ENCODE measurements at places on chromosomes 1 and 21.

GRCh38 chr1:77571642-77572041, 110.8 kb downstream of the ZZZ3 start:
- DNase-seq: no peak

DNA sequence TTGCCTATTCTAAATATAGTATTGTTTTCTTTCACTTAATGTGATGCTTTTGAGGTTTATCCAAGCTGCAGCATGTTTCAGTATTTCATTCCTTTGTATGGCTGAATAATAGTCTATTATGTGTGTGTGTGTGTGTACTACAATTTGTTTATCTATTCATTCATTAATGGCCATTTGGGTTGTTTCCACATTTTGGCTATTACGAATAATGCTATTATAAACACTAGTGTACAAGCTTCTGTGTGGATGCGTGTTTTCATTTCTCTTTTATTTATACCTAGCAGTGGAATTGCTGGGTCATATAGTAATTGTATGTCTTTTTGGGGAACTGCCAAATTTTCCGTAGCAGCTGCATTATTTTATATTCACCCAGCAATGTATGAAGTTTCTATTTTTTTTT, 15.0 kb upstream of the THEM5 start:
- no peak for DNase-seq

DNA sequence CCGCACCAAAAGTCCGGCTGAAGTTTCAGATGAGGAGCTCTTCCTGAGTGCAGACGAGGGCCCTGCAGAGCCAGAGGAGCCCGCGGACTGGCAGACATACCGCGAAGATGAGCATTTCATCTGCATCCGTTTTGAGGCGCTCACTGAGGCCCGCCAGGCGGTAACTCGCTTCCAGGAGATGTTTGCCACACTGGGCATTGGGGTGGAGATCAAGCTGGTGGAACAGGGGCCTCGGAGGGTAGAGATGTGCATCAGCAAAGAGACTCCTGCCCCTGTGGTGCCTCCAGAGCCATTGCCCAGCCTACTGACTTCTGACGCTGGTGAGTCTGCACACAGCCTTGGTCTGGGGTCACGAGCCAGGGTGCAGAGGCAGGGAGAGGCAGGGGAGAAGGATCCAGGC, 84.7 kb downstream of the TRIM11 start:
- DNase-seq: no peak

GRCh38 chr1:110292031-110292741, 47.0 kb upstream of the RBM15 start:
- DNase-seq: no peak

DNA sequence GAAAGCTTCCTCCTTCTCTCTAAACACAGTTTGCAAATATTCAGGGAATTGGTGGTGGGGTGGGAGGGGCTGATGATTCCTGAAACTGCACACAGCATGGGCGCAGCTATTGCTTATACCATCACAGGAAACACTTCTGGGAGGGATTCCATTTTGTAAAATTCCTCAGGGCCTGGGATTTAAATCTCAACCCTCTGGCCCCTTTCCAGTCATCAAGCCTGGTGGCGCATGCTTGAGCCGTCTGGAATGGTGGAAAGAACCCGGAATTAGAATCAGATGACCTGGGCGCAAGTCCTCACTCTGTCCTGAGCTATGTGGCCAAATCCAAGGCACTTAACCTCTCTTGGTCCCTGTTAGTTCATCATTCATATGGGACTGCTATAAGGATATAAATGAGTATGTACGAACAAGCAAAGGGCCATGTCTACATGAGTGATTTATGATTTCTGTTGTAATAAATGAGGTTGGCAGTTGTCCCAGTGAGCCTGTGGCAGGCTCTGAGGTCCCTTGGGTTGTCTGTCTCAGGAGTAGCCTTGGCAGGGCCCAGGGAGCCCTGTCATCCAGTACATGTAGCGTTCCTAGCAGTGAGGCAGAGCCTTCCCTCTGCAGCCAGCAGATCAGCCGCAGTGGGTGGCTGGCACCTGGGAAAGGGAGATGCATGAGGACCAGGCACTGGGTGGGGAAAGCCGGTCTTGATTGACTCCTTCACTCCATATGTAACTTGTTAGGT, 72.0 kb downstream of the MAN1C1 start:
- no peak for DNase-seq

DNA sequence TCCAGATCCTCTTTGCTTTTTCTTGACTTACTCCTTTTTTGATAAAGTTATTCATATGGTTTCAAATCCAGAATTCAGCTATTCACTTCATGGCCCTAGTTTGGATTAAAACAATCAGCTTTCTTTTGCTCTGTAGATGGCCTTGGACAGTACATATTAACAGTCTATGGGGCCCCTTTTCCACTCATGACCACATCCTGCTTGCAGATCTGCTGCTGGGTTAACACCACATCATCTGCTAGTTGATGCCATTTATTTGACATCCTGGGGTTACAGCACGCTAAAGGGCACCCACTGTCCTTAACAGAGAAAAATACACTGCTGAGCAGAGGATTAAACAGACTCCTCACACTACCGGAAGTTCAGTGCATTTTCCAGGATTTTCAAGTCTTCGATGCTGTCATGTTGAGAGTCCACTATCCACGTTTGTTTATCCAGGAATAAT, 941 bp upstream of the IFI16 start:
- DNase-seq: peak; percentile 70

GRCh38 chr1:226653311-226653921, 85.7 kb downstream of the ITPKB start:
- DNase-seq: peak; percentile 59

DNA sequence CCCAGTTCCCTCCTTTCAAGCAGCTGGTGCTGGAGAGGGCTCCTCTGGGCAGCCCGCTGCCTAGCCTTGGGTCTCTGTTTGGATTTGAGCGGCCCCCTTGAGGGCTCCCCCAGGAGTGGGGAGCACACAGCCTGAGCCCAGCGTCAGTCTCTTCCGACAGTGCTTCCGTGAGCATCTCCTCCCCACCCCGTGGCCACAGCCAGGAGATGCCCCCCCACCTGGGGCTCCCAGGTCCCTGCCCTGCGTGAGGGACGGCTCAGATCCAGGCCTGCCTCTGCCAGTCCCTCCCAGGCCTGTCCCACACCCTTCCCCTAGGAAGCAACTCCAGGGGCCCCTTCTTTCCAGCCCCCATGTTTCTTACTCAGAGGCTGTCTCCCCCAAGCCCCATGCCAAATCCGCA, 3.5 kb downstream of the SAMD11 start:
- no peak for DNase-seq

DNA sequence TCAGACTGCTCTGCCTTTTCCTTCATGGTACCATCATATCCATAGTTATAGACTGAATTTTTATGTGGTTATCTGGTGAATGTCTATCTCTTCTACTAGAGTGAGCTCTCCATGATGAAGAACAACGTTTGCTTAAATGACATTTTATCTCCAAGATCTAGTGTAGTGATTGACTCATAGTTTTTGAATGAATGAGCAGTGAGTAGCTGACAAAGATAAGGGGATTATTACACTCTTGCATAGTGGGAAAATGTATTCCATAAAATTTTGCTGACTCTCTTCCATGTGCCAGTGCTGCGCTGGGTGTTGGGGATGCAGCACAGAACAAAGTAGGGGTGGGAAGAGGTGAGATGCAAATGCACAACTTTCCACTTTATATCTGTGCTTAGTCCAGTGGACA, 147.7 kb downstream of the TGFB2 start:
- no peak for DNase-seq

- DNase-seq: peak; percentile 31
These were observed 645 bp upstream of the TLR5 start for GRCh38 chr1:223143537-223144248.

GRCh38 chr1:106925750-106926149, 130.7 kb upstream of the PRMT6 start:
- no peak for DNase-seq

- no peak for DNase-seq
These were observed 13.6 kb downstream of the ACTL8 start for GRCh38 chr1:17768651-17769241.

- peak; percentile 35 for DNase-seq
These were observed 89.3 kb upstream of the EDEM3 start for GRCh38 chr1:184843732-184844495.

DNA sequence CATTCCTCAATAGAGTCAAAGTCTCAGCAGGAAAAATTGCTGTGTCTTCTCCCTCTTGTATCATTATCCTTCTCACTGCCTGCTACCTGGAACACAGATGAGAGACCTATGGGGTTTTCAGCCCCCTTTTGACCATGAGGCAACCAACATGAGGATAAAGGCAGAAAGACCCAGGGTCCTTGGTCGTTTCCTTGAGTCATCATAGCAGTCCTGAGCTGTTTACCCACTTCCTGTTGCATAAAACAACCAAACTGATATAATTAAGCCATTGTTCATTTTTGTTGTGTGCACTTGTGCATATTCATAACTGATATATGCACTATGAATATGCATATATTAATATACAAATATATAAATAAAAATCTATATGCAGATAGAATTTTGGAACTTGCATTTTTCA, 188.3 kb upstream of the MAP1LC3C start:
- no peak for DNase-seq

DNA sequence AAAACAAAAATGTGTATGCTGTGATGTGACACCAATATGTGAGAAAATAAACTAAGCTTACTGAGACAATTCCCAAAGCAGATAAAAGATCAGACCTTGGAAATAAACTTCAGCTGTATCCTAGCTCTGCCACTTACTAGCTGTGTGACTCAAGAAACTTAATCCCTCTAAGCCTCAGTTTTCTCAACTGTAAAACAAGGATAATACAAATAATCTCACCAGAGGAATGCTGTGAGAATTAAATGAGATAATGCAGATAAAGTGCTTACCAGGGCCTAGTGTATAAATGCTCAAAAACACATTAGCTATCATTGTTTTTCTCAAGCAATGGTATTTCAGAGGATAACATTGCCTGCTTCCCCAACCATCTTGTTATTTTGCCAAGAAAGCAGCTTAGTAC, 2.1 kb downstream of the HEATR1 start:
- DNase-seq: no peak

- no peak for DNase-seq
These were observed 56.8 kb downstream of the ATP5PO start for GRCh38 chr21:33858667-33859372.

- DNase-seq: no peak
These were observed 216.7 kb downstream of the TRABD2B start for GRCh38 chr1:47780469-47780995.

DNA sequence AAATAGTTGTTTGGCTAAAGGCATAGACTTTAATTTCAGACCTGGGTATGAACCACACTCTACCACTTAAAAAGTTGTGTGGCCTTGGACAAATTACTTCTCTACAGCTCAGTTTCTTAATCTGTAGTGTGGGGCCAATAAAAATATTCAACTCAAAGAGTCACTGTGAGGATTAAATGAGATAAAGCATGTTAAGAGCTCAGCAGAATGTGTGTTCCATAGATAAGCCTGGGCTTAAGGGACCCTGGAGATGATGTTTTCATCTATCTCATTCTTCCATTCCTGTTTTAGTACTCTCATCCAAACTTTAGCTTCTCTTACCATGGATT, 17.7 kb downstream of the S100A10 start:
- no peak for DNase-seq

DNA sequence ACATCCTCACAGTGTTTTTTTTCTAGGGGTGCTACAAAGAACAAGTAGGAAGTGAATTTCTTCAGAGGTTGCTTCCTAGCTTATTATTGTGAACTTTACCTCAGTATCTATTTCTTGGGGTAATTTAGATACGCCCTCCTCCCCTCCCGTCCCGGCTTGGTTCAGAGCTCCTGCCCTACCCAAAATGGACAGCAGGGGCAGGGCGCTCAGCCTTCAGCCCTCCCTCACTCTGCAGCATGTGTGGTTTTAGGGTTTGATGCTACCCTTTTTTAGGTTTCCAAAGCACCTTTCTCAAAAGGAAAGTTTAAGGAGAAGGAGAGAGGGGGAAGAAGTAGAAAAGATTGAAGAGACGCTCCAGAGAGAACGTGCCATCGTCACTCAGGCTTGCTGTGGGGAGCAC, 16.9 kb upstream of the POGK start:
- no peak for DNase-seq

DNA sequence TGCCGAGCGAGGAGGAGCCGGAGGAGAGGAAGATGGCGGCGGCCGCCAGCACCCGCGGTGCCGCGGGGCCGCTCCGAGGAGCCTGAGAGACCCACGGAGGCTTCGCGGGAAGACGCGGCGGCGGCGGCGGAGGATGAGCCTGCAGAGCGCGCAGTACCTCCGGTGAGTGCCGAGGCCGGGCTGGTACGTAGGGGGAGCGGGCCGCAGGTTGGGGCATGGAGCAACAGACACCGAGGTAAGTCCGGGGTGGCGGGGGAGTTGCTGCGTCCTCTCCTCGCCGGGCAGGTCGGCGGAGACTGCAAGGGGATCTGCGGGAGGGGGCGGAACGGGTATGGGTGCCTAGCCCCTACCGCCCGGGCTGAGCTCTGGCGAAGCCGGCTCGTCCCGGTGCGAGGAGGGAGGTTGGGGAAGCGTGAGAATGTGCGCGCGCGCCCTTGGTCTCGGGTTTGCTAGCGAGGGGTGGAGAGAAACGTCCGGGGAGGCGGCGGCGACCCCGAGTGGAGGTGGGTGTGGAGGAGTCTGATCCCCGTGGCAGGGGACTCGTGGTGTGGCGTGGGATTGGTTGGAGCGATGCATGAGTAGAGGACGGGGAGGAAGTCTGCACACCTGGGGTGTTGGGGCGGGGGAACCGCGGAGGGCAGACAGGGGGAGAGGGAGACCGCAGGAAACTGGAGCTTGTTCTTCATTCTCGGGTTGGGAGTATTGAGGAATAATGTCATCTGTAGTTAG, at the start of gene SMG7:
Gene SMG7, plus strand, starts transcription at position 12 of the 729 bp plus-strand sequence. Its CDS starts 122 bp downstream, at position 134.
- DNase-seq: peak; percentile 55

GRCh38 chr1:156050376-156050775, 3.2 kb downstream of the UBQLN4 start:
- DNase-seq: no peak

- DNase-seq: peak; percentile 100
These were observed at the start of gene CLIC4 for GRCh38 chr1:24744911-24745710. CLIC4 (plus strand) TSS chr1:24745447; CDS start chr1:24745554, 107 bp downstream.

GRCh38 chr1:207115269-207115668, 11.2 kb downstream of the C4BPA start:
- DNase-seq: no peak

DNA sequence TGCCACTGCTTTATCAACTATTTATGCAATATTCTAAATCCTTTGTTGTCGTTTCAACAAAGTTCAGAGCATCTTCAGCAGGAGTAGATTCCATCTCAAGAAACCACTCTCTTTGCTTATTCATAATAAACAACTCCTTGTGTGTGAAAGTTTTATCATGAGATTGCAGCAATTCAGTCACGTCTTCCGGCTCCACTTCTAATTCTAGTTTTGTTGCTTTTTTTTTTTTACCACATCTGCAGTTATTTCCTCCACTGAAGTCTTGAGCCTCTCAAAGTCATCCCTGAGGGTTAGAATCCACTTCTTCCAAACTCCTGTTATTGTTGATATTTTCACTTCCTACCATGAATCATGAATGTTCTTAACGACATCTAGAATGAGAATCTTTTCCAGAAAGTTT, 14.8 kb upstream of the ETS2 start:
- DNase-seq: no peak

DNA sequence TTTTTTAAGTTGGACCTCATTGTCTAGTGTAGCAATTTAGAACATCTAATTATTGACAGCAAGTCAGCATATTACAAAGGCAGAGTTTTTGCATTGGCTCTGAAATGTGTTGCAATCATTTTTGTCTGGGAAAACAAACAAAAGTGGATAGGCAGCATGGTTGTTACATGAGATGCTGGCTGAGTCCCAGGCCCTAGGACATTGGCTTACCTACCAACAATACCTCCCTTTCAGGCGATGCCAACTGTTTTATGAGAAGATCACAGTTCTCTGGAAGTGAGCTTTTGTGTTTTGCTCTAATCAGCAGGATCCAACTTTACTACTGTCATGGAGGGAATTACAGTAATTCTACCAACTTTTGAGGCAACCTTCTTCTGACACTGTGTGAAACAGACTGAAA, 71.5 kb upstream of the CXADR start:
- no peak for DNase-seq

- no peak for DNase-seq
These were observed 12.7 kb downstream of the ERRFI1 start for GRCh38 chr1:8013399-8013798.

Data from activated CD4-positive, alpha-beta T cell treated with anti-CD3 and anti-CD28 coated beads, Interleukin-2, amount 50 U/mL, for 48 hours (primary cell).